GM23248 (cell line): ENCODE measurements at places on chromosomes 3 and 15. TPM values are rescaled to one million over a fixed set of nuclear protein-coding genes. Genes with fewer than 3 reads are reported as not detected.

The GOLGA8O gene
- not detected in 2 replicates for total RNA-seq

The ZXDC gene
- total RNA-seq: 19.2 and 20.0 TPM in 2 replicates

The CCDC13 gene
- total RNA-seq: 0.22 and 1.3 TPM in 2 replicates

The SI gene
- not detected in 2 replicates for total RNA-seq

The CCR8 gene
- not detected in 2 replicates for total RNA-seq

The CEP19 gene
- 5.4 and 5.6 TPM in 2 replicates for total RNA-seq

The AQR gene
- 17.8 and 18.2 TPM in 2 replicates for total RNA-seq

The ZBED2 gene
- total RNA-seq: not detected in 2 replicates

The GRK7 gene
- total RNA-seq: not detected in 2 replicates

The GRIP2 gene
- total RNA-seq: 0.11 TPM in 1 of 2 replicates, not detected in the other

The MYLK gene
- total RNA-seq: 157 and 174 TPM in 2 replicates

The COL8A1 gene
- 157 and 189 TPM in 2 replicates for total RNA-seq

The NDN gene
- 127 and 133 TPM in 2 replicates for total RNA-seq

The NUDT16 gene
- total RNA-seq: 10.5 and 14.4 TPM in 2 replicates

The DNAJA4 gene
- total RNA-seq: 0.43 and 2.7 TPM in 2 replicates

The IGSF10 gene
- not detected in 2 replicates for total RNA-seq

The MANF gene
- total RNA-seq: 60.1 and 61.2 TPM in 2 replicates

The SPESP1 gene
- total RNA-seq: 0.51 and 3.4 TPM in 2 replicates

The GXYLT2 gene
- total RNA-seq: 10.0 and 13.2 TPM in 2 replicates

The NAALADL2 gene
- total RNA-seq: 16.6 and 81.0 TPM in 2 replicates

The GABPB1 gene
- 24.8 and 32.6 TPM in 2 replicates for total RNA-seq

The B3GALNT1 gene
- total RNA-seq: 3.4 and 8.1 TPM in 2 replicates

The CLEC3B gene
- total RNA-seq: 42.1 and 45.4 TPM in 2 replicates

The SPTSSB gene
- not detected in 2 replicates for total RNA-seq

The QTRT2 gene
- 11.7 and 19.9 TPM in 2 replicates for total RNA-seq

The COLQ gene
- total RNA-seq: 0.32 and 1.1 TPM in 2 replicates

The SYNPR gene
- total RNA-seq: not detected in 2 replicates

The ALPK3 gene
- 0.13 and 5.0 TPM in 2 replicates for total RNA-seq

The EIF4E3 gene
- 1.1 TPM in 2 replicates for total RNA-seq

The ARHGEF26 gene
- 0.63 and 0.65 TPM in 2 replicates for total RNA-seq

The AGTR1 gene
- 4.0 and 6.3 TPM in 2 replicates for total RNA-seq

The CLDN1 gene
- 0.32 and 0.38 TPM in 2 replicates for total RNA-seq

The GTF2E1 gene
- 10.8 and 11.1 TPM in 2 replicates for total RNA-seq

The RPL29 gene
- total RNA-seq: 965 and 1,164 TPM in 2 replicates

The RNF13 gene
- total RNA-seq: 48.7 and 65.4 TPM in 2 replicates

The AEN gene
- total RNA-seq: 35.9 and 49.1 TPM in 2 replicates

The BFSP2 gene
- total RNA-seq: not detected in 2 replicates

The AGBL1 gene
- not detected in 2 replicates for total RNA-seq

The PATL2 gene
- not detected in 2 replicates for total RNA-seq

The CDAN1 gene
- total RNA-seq: 13.0 and 17.8 TPM in 2 replicates

The ADIPOQ gene
- total RNA-seq: not detected in 2 replicates

The IL5RA gene
- total RNA-seq: not detected in 2 replicates
